ENCODE measurements at places on chromosomes 16 and 17. TPM values are rescaled to one million over a fixed set of nuclear protein-coding genes. Genes with fewer than 3 reads are reported as not detected.

DNA sequence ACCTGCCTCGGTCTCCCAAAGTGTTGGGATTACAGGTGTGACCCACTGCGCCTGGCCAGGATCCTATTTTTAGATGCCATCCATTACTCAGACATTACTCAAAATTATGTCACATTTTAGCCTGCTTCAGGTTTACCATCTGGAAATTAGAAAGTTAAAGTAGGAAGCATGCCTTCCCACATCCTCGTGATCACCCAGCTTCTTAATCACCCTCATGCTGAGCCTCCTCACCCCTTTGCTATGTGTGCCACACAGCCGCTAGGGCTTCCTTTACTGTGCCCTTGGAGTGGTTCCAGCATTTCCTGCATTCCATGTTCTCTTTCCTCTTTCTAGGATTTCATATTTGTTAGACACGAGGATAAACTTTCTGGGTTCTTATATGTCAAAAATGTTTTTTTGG lies 9.3 kb downstream of the ADORA2B start:
- H3K4me1 ChIP-seq, result peaks cover 34% of the 10 kb centered on the region
- DNase-seq, result no peak
- H3K27ac ChIP-seq, result no peak overlapping the region
- H3K36me3 ChIP-seq, result peaks cover 2% of the 10 kb centered on the region
- no peak overlapping the region for H3K4me3 ChIP-seq

DNA sequence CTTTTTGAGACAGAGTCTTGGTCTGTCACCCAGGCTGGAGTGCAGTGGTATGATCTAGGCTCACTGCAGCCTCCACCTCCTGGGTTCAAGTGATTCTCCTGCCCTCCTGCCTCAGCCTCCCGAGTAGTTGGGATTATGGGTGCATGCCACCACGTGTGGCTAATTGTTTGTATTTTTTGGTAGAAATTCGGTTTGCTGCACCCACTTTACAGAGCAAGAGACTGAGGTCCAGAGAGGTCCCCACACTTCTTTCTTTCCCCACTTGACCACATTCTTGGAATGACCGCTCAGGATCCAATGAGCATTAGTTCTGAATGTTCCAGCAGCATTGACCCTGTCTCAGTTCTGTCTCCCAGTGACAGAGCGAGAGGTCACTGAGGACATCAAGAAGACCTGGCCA lies 5.3 kb upstream of the SLC16A3 start:
- no peaks in the 10 kb centered on the region for H3K27me3 ChIP-seq
- no peak for DNase-seq
- H3K4me3 ChIP-seq, result no peak overlapping the region
- H3K36me3 ChIP-seq, result no peaks in the 10 kb centered on the region
- H3K4me1 ChIP-seq, result no peaks in the 10 kb centered on the region

DNA sequence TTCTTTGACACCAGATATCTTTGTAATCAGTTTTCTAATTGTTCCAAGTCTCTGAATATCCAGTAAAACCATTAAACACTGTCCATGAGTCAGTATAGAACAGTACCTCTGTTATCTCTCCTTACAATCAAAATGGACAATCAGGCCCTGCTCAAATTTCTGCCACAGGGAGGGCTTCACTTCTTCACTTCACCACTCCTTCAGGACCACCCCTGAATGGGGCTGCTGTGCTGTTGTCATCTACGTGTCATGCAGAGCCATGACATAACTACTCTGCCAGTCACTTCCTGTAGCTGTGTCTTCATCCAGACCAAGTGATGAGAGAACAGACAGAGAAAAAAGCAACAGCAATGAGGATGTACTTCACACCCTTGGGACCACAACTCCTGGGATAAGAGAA lies 116.9 kb downstream of the TANC2 start:
- H3K27me3 ChIP-seq, result peaks cover 3% of the 10 kb centered on the region
- H3K36me3 ChIP-seq, result no peaks in the 10 kb centered on the region
- H3K4me1 ChIP-seq, result no peaks in the 10 kb centered on the region
- no peak overlapping the region for H3K27ac ChIP-seq
- no peak overlapping the region for H3K4me3 ChIP-seq

The VWA3A gene
- total RNA-seq, result 0.10 TPM

Data from activated T-helper 1 cell treated with anti-CD3 and anti-CD28 coated beads, Interleukin-12 subunit alpha, Interleukin-12 subunit beta, Interleukin-2, Interleukin-4 antibody, amounts not matched to agents 30 ng/mL and 10 ng/mL and 1 ng/mL, durations not matched to agents 14 hours and 24 hours and 36 hours (primary cell).